ENCODE measurements at places on chromosomes 3 and 15.
A peak's percentile ranks its signal among the peaks of the same experiment; 100 is the strongest.

- DNase-seq: peak; percentile 69
These were observed 13.2 kb upstream of the SHF start for GRCh38 chr15:45200799-45201556.

DNA sequence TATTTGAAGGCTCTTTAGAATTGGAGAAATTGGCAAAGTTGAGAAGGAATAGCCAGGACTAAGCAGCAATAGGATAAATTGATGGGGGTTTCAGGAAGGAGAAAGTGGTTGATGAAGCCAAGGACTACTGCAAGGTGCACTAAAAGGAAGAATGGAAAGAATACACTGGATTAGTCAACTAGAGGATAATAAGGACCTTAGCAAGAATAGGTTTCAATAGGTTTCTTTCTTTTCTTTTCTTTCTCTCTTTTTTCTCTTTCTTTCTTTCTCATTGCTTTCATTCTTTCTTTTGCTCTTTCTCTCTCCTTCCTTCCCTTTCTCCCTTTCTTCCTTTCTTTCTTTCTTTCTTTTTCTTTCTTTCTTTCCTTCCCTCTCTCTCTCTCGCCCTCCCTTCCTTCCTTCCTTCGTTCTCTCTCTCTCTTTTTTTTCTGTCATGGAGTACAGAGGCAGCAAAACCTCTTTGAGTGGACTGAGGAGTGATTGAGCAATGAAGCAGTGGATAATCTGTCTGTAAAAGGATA is 234.4 kb upstream of the TMC3 start:
- no peak for DNase-seq

GRCh38 chr3:188179006-188179966 is 25.3 kb downstream of the LPP start:
- DNase-seq: no peak

- no peak for DNase-seq
These were observed 4.9 kb downstream of the MGLL start for GRCh38 chr3:127817406-127817841.

GRCh38 chr3:33786565-33787327 is 11.7 kb upstream of the PDCD6IP start:
- DNase-seq: no peak

GRCh38 chr3:72288955-72289691 is 504.2 kb upstream of the PROK2 start:
- DNase-seq: peak; percentile 91

- no peak for DNase-seq
These were observed 20.1 kb upstream of the GOLGA6L2 start for GRCh38 chr15:23467110-23467600.

GRCh38 chr3:125435231-125435630 is 60.1 kb upstream of the ZNF148 start:
- DNase-seq: no peak

DNA sequence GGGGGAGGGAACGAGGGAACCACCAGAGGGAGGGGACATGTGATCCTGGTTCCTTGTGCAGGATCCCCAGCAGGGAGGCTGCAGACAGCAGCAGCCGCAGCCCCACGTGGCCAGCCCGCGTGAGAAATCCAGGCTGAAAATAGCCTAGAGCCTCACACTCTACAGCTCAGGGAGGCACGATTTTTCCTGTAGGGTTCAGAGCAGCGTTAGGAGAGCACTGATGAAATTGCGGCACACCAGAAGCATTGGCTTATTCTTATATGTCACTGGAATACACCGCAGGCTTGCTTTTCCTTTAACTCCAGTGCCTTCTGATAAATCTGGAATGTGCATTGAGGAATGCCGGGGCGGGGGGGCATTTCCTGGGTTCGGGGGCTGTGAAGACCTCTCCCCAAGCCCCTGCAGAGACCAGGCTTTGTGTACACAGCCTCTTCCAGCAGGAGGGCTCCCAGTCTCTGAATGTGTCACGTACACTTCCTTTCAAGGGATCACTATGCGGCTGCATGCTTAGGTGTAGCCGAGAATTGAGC is 193.0 kb downstream of the ATP10A start:
- peak; percentile 82 for DNase-seq

DNA sequence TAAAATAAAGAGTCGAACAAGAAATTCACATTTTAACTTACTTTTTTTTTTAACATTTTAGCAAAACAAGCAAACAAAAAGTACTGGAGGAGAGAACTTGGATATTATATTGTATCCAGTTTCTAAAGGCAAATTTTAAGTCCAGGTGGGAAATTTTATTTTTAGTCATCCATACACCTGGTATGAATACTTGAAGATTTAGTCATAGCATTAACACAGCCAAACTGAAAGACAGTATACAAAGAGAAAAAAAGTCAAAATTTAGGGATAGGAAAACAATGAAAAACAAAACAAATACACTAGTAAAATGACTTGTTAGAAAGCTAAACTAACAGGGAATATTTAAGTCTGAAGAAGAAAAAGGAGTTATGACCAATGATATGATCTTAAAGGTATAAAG is 69.1 kb downstream of the PROS1 start:
- no peak for DNase-seq

DNA sequence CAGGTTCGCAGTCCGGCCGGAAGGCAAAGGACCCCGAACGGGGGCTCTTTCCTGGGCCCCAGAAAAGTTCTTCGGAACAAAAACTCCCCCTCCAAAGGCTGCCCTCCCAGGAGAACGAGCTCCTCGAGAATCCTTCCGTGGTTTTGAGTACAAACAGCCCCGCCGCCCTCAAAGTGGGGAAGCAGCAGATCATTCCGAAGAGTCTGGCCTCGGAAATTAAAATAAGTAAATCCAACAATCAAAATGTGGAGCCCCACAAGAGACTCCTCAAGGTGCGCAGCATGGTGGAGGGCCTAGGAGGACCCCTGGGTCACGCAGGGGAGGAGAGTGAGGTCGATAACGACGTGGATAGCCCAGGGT is 1.3 kb downstream of the ARHGEF26 start:
- DNase-seq: no peak

GRCh38 chr15:74812533-74812932 is at the start of gene LMAN1L:
Gene LMAN1L (plus strand): TSS chr15:74812835. CDS start chr15:74812855, 20 bp downstream.
- DNase-seq: no peak

- DNase-seq: no peak
These were observed 238.3 kb upstream of the SLITRK3 start for GRCh38 chr3:165434516-165434915.

GRCh38 chr3:150146991-150147761 is 176.5 kb upstream of the PFN2 start:
- peak; percentile 16 for DNase-seq

DNA sequence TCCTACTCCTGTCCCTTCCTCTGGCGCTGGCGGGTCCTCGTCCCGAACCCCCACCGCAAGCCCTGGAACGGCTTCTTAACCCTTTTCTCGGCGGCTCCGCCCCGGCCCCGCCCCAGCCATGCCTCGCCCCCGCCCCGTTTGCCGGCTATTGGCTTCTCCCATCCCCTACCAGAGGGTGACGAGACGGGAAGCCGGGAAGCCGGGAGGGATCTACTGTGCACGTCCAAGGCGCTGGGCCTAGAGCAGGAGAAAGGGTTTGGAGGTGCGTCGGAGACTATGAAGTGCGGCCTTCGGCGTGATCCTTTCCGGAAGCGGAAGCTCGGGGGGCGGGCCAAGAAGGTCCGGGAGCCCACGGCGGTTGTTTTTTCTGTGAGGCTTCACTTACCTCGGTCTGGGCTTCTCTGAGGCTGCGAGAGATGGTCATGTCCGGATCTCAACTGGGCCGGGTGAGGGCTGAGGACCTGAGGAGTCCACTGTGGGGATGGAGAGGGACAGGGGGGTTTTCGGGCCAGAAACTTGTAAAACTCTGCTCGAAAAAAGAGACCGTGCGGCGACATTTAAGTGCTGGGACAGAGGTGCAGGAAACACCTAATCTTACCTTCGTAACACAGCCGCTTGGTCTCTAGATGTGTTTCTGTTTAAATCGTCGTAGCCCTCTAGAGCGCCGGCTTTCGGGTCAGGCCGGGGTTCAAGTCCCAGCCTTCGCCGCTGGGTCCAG is 21.4 kb downstream of the ROPN1B start:
- peak; percentile 88 for DNase-seq

DNA sequence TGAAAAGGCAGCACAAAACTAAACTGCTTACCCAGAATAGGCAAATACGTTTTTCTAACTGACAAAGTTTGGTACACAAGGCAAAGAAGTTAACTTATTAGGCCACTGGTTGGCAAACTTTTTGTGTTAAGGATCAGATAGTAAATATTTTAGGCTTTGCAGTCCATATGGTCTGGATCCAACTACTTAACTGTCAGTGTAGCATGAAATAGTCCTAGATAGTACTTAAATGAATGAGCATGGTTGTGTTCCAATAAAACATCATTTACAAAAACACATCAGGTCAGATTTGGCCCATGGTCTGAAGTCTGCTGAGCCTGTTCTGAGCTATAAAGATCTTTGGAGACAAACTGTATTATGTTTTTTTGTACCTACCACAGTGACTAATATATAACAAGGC is 136.9 kb downstream of the PCCB start:
- no peak for DNase-seq

GRCh38 chr15:79105141-79105540 is 14.6 kb upstream of the RASGRF1 start:
- no peak for DNase-seq

- peak; percentile 43 for DNase-seq
These were observed 3.5 kb upstream of the AHSG start for GRCh38 chr3:186609247-186609868.

- no peak for DNase-seq
These were observed 52.8 kb downstream of the ATP8B4 start for GRCh38 chr15:50066202-50066601.

DNA sequence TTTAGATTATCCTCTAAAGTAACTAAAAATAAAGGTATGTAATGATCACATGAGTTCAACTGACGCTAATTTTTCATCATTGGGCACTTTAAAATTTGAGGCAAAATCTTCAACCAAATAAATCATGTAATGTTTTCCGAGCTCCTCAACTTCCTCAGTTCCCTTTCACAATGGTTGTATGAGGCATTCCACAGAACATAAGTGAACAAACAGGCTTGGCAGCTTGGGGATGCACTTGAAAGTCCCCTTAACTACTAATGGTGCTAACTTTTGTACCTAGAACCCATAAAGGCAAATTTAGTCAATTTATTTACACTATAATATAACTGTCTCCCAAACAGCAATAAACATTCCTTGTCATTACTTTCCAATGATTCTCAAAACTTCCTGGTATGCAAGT is 1137.9 kb downstream of the ROBO2 start:
- DNase-seq: no peak

DNA sequence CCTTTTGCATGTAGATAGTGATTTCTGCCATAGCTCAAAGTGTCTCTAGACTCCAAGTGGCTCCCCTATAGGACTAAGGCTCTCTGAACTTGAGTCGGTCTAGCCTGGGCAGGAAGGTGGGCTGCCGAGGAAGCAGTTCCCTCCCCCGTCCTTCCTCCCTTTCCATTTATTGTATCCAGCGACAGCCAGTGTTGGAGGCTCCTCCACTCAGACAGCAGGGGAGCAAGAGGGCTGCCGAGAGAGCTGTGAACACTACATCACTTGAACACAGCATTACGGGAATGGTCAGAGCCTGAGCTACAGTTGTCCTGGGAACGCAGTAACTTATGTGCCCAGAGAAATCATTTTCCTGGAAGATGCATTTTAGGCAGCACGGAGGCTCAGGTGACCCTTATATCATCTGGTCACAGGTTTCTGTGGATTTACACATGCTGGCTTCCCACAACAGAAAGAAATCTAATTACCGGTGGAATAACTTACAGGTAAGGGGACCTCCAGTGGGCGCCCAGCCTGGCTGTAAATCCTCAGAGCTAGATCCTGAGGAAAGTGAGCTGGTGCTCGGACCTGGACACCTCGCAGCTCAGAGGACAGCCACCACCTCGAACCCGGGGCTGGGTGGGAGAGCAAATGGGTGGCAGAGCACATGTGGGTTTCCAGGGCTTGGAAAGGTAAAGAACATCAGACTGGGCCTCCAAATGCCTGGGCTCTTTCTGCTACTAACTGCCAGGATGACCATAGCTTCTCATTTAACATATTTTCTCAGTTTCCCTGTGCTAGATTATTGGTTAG is 197.1 kb downstream of the UACA start:
- no peak for DNase-seq

DNA sequence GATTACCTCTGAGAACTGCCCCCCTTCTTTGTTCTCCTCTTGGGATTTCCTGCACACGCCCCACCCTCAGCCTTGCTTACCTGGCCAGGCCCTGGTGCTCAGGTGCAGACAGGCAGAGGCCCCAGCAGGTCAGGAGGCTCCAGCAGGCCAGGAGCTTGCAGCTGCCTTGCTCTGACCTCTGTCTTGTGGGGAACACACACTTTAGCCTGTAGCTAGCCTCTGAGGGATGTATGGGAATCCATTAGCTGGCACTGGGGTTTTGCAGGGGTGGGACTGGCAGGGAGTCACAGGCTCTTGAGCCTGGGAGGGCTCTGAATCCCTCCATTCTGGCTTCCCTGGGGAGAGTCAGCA is 2.7 kb downstream of the SMAD6 start:
- DNase-seq: no peak

- DNase-seq: no peak
These were observed 252.0 kb downstream of the CLSTN2 start for GRCh38 chr3:140187028-140187427.

GRCh38 chr3:49899815-49900214 is 3.9 kb downstream of the MST1R start:
- DNase-seq: peak; percentile 63

DNA sequence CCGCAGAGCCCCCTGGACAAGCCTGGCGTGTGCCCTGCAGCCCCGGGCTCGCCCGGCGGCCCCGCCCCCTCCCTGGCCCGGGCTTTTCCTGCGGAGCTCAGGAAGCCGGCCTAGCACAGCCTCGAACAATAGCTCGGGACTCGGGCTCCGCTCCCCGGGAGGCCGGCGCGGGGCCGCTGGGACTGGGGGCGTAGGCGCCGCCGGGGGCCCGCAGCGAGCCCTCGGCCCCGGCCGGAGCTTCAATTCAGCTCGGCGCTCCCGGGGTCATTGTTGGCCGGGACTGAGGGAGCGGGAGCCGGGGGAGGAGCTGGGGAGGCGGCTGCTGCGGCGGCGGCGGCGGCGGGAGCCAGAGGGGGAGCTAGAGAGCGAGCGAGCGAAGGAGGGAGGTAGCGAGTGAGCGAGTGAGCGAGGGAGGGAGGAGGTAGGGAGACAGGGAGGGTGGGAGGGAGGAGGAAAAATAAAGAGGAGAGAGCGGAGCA is 41.0 kb upstream of the ROPN1 start:
- DNase-seq: peak; percentile 93

Data from WERI-Rb-1 (cell line).